Stimulated activated CD8-positive, alpha-beta memory T cell treated with anti-CD3 and anti-CD28 coated beads, Interleukin-4, amount 100 ng/mL, for 1 hour (primary cell): ENCODE measurements at places on chromosomes 5 and 9.

GRCh38 chr5:159449925-159450324 lies 119.6 kb upstream of the IL12B start:
- DNase-seq, result no peak

DNA sequence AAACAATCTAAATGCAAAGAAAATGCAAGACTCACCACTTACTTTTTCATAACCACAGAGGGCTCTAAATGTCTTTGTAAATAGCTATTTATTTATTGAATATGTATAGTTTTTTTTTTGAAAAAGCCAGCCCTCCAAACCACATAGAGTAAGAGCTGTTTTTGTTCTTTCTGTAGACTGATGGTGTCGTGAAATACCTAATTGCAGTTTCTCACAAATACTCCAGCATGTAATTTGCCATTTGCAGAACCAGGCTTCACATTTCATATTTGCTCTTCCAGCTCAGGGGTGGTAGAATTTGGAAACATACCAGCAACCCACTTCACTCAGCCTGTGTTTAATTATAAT lies 159.8 kb downstream of the TMC1 start:
- DNase-seq, result no peak

- DNase-seq, result no peak
Observed at GRCh38 chr9:7967851-7968250, 168.3 kb upstream of the DMAC1 start.

- DNase-seq, result no peak
Observed at GRCh38 chr5:143488381-143488780, 84.9 kb upstream of the NR3C1 start.

GRCh38 chr9:136545692-136545964 lies 220 bp downstream of the NOTCH1 start:
- no peak for DNase-seq

GRCh38 chr5:176639981-176640380 lies 7.3 kb upstream of the TSPAN17 start:
- no peak for DNase-seq

DNA sequence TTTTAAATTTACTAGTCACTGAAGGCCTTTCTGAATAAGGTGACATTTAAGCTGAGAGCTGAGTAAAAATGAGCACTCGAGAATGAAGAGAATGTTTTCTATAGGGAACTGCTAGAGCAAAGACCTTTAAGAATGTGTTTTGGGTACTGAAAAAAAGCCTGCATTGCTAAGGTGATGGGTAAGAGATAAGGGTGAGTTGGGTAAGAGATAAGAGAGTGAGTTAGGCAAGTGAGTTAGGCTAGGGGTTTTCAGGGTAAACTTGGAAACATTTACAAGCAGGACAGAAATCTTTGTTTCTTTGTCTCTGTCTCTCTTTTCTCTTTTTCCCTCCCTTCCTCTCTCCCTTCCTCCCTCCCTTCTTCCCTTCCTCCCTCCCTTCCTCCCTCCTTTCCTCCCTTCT lies 5.6 kb downstream of the RAD23B start:
- no peak for DNase-seq

- no peak for DNase-seq
Observed at GRCh38 chr5:176379881-176380280, 8.5 kb downstream of the NOP16 start.
